MM.1S (cell line): ENCODE measurements at places on chromosomes 7 and 10.

- no peak for DNase-seq
Measured at GRCh38 chr10:60414111-60414510, 24.4 kb upstream of the ANK3 start.

GRCh38 chr10:46522295-46523118 is 34.0 kb downstream of the GPRIN2 start:
- no peak for DNase-seq

GRCh38 chr7:155017834-155018233 is 14.9 kb upstream of the PAXIP1 start:
- DNase-seq: no peak

DNA sequence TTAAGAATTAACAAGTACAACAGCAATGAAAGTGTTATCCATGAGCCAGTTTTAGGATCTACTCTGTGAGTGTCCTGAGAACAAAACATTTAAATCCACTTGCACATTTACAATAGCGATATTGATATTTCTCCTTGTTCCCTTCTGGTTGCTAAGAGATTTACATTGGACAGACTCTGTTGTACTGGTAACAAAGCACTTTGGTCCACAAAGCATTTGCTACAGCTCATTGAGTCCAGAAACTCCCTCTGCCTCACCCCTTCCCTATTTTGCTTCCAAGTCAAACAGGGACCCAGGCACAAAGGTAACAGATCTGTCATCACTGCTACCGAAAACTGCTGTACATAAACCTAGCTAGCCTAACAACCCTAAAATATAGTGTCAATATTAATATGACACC is 2.1 kb downstream of the ANK3 start:
- no peak for DNase-seq

DNA sequence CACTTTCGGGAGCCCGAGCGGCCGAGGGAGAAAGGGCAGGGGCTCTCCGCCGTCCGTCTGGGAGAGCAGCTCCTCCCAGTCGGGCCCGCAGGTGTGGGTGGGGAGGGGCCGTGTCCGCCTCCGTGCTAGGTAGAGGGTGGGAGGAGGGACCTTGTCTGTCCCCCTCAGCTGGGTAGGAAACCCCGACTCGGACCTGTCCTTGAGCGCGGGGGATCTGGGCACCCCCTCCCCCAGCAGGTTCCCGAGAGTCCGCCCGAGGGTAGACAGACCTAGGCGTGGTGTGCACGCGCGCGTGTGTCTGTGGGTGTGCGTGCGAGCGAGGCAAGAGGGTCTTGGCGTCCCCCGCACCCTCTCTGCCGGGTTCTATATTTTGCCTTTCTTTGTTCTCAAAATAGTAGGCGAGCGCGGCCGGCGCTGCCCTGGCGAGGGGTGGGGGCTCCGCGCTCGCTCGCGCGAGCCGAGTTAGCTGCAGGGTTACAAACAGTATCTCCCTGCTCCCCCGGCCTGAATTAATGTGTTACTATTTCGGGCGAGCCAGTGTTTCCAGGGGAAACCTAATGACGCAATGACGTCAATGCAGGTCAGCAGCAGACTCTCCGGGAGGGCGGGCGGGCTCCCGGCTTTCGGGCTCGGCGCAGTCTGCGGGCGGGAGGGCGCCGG is 73.9 kb upstream of the LEP start:
- no peak for DNase-seq

DNA sequence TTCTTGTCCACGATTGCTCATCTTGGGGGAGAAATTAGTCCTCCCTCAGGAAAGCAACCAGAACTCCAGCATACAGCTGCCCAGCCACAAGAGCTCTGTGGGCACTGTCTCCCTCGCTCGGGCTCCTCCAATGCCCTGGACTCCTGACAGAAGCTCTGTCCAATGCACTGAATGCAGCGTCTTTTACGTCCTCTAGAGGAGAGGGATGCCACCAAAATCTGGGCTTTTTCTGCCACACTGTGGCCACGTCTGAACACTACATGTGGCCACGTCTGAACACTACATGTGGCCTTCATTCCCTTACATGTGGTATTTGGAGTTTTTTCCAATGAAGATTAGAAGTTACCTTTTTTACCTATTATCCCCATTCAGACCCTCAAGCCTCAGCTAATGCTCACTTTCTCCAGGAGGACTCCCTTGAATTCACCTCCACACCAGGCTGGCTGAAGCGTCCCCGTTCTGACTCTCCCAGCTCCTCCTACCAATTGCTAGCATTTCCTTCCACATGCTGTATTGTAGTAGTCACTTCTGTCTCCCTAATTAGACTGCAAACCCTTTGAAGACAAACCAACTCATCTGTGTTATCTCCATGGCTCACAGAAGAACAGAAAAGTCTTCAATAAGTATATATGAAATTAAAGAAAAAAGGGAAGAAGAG is 134.3 kb upstream of the PDE1C start:
- DNase-seq: peak; percentile 74

- DNase-seq: no peak
Measured at GRCh38 chr7:141584935-141585334, 33.7 kb downstream of the AGK start.

DNA sequence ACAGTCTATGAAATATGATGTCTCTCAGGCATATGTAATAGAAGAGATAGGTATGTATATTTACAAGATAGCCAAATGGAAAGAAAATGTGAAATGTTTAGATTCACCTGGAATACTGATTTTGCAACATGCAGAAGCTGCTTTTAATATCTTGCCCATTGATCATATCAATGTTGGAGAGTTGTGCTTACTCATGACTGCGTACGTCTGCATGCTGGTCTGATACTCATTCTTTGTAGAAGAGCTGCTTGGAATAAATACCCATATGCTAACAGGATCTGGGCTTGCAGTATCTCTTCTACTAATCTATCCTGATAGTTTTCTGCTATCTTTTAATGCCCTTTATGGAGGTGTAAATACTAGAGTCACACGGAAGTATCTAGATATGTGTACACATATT is 120.6 kb upstream of the FOXP2 start:
- DNase-seq: no peak

DNA sequence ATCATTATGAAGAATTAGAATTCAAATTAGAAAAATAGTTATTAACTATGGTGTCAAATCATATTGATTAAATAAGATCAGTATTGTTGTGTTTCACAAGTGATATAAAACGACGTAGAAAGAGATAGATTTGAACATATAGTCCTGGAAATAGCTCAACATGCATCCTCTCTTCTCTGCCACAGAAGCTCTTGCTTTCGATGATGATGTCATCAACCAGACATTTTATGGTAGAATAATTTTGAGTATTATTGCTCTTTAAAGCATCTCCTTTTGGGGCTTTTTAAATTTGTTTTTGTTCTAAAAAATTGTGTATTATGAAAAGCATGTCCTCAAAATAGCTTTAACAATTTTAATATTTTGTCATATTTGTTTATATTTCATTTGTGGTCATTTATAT is 95.0 kb downstream of the DGKB start:
- DNase-seq: no peak
